ENCODE measurements at places on chromosomes 2 and 18.

DNA sequence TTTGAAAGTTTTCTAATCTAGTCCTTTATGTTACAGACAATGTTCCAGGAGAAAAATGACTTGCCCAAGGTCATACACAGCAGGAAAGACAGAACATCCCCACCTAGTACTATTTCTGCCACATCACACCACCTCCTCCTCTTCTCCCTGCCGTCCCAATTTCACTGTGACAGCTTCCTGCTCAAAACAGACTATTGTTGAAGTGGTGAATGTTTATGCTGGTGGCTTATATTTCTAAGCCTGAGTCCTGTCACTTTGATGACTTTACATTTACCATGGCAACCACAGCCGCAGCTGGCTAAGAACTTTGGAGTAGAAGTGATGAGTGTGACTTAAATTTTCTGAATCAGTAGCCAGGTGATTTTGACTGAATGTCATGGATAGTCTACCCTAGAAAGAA is 10.0 kb downstream of the GALNT5 start:
- no peak for DNase-seq

DNA sequence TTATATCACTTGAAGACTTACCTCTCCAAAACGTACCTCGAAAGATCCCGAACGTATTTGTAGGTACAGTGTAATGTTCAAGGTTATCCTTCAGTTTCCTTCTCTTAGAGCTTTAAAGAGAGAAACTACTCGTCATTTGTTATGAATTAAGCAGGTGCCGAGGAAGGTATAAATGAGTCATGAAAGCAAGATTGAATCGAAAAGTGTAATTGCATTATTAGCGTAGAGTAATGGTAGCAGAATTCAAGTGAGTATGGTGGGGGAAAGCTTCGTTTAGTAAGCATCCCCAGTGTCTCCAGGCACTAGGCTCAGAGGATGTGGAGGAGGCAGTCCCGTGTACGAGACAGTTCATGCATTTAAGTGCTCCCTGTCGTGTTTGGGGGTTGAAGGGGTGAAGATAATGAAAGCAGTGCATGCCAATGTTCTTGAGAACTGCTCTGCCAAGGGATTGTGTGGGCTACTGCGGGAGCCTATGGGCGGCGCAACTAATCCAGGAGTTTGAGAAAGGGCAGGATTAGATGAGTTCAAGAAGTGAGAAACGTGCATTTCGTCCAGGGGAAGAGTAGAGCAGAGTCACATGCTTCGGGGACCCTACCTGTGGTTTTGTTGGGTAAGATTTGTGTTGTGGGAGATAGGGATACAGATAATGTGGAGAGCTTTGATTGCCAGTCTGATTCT is 858 bp downstream of the POLR1B start:
- no peak for DNase-seq

DNA sequence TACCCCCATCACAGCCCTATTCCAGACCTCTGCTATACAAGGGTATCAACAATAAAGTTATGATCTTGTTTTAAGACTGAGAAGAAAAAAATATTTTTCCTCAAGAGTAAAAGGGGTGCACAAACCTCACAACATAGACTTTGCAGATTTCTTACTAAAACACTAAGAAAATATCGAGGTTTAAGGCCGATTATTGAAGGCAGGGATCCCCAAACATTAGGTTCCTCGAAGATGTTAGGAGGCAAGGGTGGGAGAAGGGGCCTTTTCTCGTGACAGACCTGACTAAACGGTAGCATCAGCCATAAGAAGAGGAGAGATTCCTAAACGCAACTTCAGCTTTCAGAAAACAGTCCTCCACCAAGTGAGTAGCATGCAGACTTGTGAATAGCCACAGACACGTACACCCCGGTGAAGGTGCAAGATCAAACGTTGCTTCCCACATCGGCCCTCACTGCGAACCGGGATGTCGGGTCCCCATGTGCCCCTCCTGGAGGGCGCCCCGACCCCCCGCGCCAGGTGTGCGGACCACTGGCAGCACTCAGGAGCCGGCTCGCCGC is 678 bp downstream of the PIAS2 start:
- no peak for DNase-seq

- no peak for DNase-seq
Measured at GRCh38 chr2:175743011-175743410, 259.1 kb downstream of the LNPK start.

DNA sequence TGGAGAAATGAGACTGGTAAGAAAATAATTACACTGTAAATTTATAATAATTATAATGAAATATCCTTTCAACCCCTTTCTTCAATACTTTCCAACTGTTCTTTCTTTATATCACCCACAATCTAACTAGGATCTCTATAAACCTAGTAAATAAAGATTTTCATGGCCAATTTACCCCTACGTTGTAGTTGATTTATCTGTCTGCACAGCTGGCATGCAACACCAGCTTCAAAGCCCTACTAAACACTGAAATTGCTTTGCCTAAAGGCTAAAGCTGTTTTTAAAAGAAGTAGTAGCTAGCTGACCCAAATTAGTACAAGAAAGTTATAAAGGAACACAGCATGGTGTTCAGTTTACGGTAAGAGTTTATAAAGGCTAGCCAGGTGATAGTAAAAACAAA is 140.1 kb downstream of the NOL4 start:
- no peak for DNase-seq

DNA sequence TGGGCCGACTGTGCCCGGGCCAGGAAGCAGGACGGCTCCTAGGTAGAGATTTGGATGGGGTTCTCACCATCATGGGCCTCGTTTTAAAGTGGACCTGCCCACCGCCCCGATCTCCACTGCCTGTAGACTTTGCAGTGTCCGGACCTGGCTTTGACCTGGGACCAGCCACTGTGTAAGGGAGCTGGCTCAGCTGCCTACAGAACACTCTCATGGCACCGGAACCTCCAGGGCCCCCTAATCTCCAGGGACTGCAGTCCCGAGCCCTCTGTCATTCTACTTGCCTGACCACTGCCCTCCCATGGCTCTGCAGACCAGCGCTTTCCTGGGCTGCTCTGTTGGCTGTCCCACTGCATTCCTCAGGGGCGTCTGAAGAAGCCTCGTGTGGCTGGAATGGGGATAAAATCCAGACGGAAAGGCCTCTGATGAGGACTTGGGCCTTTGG is 120.8 kb downstream of the GLI2 start:
- DNase-seq: no peak

- peak; percentile 29 for DNase-seq
Measured at GRCh38 chr18:30280861-30281470, 761.6 kb downstream of the DSC3 start.
